Effector memory CD8-positive, alpha-beta T cell (primary cell): ENCODE measurements at places on chromosomes 16 and 17.

- peaks cover 13% of the 10 kb centered on the region for H3K4me1 ChIP-seq
- peaks cover 57% of the 10 kb centered on the region for H3K27me3 ChIP-seq
- no peak overlapping the region for H3K4me3 ChIP-seq
- no peak overlapping the region for H3K27ac ChIP-seq
- DNase-seq = no peak
Measured at GRCh38 chr16:73062001-73062616, 14.2 kb upstream of the ZFHX3 start.

- no peak for DNase-seq
- peaks cover 6% of the 10 kb centered on the region for H3K4me1 ChIP-seq
- H3K36me3 ChIP-seq = peaks cover 29% of the 10 kb centered on the region
- no peaks in the 10 kb centered on the region for H3K27me3 ChIP-seq
Measured at GRCh38 chr16:2597560-2597902, 59.7 kb downstream of the PDPK1 start.

GRCh38 chr16:66649636-66650205, 45.2 kb downstream of the CMTM3 start:
- H3K4me3 ChIP-seq = no peak overlapping the region
- no peak for DNase-seq

DNA sequence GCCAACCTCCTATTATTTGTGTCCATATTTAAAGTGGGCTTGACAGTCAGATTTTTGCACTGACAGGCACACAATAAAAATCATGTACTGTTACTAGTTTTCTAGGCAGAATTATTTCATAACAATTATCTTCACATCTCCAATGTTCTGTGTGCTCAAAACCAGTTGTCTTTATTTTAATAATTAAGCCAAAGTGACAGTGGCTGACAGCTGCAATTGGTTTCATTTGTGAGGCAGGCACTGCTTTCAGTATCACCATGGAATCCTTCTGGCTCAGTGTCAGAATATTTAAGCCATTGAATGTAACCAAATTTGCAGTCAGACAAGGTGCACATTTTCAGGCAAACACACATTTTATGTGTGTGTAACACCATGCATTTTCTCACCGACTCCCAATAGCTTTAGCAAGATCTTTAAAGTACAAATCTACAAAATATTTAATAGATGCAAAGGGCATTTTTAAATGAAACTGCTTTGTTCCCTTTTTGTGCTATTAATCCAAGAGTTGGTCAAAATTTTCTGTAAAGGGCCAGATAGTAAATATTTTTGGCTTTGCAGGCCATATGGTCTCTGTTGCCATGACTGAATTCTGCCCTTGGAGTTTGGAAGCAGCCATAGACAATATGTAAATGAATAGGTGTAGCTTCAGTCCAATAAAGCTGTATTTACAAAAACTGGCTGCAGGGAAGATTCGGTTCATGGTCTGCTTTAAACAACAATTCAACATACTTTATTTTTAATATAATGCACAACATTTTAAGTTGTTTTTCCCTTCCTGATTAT, 486.0 kb downstream of the KCNJ2 start:
- H3K36me3 ChIP-seq = no peaks in the 10 kb centered on the region
- no peak overlapping the region for H3K4me3 ChIP-seq

- H3K36me3 ChIP-seq = no peaks in the 10 kb centered on the region
- H3K4me1 ChIP-seq = no peaks in the 10 kb centered on the region
- no peak overlapping the region for H3K27ac ChIP-seq
- no peak overlapping the region for H3K4me3 ChIP-seq
- DNase-seq = no peak
Measured at GRCh38 chr16:55534756-55535155, 25.9 kb downstream of the LPCAT2 start.

GRCh38 chr16:87278191-87279093, 38.8 kb downstream of the C16orf95 start:
- DNase-seq = no peak
- H3K36me3 ChIP-seq = no peaks in the 10 kb centered on the region
- peaks cover 5% of the 10 kb centered on the region for H3K4me1 ChIP-seq
- H3K27me3 ChIP-seq = peaks cover 11% of the 10 kb centered on the region

GRCh38 chr16:27269300-27270150, 953 bp upstream of the NSMCE1 start:
- H3K4me3 ChIP-seq = peak overlapping the region; percentile 89
- H3K4me1 ChIP-seq = peaks cover 18% of the 10 kb centered on the region
- no peak for DNase-seq
